ENCODE measurements at places on chromosomes 1 and 21. TPM values are rescaled to one million over a fixed set of nuclear protein-coding genes. Genes with fewer than 3 reads are reported as not detected.

Gene TSNAX
- 57.1 TPM for total RNA-seq

Gene PGLYRP3
- total RNA-seq = not detected

Gene PRAMEF13
- not detected for total RNA-seq

Gene SLC9C2
- not detected for total RNA-seq

Gene NUAK2
- 7.4 TPM for total RNA-seq

Gene SPATA45
- total RNA-seq = not detected

Gene CELA2B
- not detected for total RNA-seq

Gene HES3
- total RNA-seq = not detected

Gene PPIAL4G
- total RNA-seq = not detected

Gene SLC2A5
- total RNA-seq = 3.4 TPM

Gene LRRC39
- 68.0 TPM for total RNA-seq

Gene HMGCL
- 31.6 TPM for total RNA-seq

Gene CFHR4
- not detected for total RNA-seq

Gene CDC14A
- total RNA-seq = 25.8 TPM

Gene ZNF669
- total RNA-seq = 14.3 TPM

All from camera-type eye (tissue), 1 donor.